Left lung (tissue), 14 donors: ENCODE measurements at places on chromosomes 5 and 9.

- no peak for DNase-seq
Measured at GRCh38 chr5:32127711-32128110, 46.4 kb downstream of the GOLPH3 start.

DNA sequence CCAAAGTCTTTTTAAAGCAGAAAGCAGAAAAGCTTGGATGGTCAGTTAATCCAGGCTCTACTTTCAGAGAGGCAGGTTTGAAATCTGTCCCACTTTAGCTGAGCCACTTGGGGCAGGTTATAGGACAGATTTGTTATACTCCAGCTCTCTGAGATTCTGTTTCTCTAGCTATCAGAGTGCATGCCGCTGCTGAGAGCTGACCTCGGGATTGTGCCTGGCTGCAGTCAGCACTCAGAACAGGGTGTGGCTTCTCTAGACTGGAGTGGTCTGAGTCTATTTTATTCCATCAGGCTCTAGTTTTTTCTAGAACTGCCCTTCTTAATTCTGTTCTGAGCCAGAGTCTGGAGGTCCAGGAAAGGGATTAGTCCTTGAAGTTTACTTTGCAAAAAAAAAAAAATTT lies 67.7 kb downstream of the NDFIP1 start:
- no peak for DNase-seq

DNA sequence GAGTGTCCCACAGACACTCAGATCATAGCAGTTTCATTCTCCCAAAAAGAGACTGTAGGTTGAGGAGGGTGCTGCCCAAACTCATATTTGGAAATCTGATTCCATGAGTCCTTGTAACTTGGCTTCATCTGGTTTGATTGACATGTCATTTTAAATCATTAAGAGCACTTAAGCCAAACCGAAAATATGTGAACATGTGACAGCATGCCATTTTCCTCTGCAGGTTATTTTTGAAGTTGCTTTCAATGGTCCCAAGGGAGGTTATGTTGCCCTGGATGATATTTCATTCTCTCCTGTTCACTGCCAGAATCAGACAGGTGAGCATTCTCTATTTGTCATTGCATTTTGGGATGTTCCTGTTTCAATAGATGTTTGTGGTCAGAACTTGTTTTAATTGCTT lies 87.6 kb downstream of the MAMDC2 start:
- no peak for DNase-seq

DNA sequence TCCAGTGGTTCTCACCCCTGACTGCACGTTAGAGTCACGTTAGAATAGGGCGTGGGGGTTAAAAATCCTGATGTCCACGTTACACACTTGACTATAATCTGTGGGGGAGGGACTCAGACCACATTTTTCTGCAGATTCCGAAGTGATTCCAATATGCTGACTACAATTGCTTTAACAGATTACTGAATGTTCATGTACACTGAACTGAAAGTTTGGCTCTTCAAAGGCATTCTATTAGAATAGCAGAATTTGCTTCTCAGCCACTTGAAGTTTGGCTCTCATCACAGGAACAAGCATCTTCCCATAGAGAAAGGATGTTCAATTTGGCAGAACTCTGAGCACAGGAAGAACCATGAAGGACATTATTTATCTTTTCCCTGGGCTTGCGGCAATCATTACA lies 84.5 kb downstream of the HAPLN1 start:
- DNase-seq: no peak

GRCh38 chr9:136748666-136749611 lies 614 bp upstream of the LCN6 start:
- no peak for DNase-seq

- no peak for DNase-seq
Measured at GRCh38 chr5:175750511-175750931, 92.7 kb downstream of the HRH2 start.

DNA sequence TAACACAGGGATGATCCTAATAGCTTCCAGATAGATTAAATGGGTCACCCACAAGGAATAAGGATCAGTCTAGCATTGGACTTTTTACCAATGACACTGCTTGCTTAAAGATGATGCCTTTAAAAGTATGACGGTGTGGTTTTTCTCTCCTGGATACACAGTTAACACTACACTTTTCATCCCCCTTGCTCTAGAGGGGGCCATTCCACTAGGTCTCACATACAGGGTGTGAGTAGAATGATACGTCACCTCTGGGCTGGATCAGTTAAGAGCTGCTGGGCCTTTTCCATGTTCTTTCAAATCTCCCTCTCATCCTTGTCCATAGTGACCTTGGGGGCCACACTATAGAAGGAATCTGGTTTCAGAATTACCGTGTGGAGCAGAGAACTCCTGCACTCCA lies 140.6 kb downstream of the FSTL4 start:
- no peak for DNase-seq

DNA sequence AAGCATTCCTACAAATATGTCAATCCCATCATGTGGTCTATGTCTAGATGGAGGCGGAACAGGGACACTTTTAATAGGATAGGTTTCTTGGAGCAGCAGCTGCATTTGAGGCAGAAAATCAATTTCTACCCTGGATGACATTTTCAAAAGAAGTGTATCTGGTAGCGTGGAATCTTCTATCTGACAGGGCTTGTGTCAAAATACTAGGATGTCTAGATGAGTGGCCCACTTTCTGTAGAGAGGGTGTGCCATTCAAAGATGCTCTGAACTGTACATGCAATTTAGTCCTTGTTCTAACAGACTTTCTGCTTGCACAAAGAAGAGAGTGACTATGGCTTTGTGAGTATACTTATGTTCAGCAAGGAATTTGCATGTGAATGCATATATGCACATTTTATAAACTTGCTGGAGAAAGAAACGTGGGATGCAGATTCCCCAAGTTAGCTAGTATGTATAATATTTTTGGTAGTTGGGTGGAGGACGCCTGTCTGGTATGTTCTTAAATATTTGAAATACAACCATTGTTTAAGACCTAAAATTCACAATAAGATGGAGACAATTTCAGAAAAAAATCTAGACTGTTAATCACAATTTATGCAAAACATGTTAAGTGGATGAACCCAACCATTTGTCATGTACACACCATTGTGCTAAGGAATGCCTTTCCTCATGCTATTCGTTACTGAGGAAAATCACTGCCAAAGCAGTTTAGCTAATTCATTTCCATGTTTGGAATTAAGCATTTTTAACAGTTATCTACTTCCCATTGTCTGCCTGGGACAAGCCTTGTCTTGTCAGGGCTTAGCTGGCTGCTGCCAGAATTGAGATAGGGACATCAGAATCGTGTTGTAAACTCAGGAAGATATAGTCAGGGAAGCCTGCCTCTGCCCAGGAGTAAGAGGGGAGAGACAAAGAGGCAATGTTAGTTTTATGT lies 129.1 kb upstream of the MEF2C start:
- DNase-seq: no peak

DNA sequence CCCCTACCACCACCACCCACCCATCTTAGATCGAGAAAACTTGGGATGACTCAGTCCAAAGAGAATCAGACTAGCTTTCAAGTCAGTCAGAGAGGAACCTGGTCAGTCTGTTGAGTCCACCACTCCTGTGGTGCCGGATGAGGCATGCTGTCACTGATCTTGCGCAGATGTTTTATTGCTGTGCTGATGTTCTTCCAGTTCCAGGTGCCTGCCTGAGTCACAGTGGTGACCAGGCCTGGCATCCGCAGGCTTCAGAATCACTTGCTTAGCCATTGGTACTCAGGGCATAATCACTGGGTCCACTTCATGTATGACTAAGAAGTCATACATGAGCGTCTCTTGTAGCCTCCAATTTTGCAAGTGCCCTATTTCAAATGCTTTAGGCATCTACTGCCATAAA lies 114.1 kb downstream of the MUSK start:
- no peak for DNase-seq

GRCh38 chr9:89748021-89748670 lies 143.3 kb downstream of the GADD45G start:
- no peak for DNase-seq

GRCh38 chr5:32507738-32508434 lies 63.3 kb upstream of the ZFR start:
- DNase-seq: no peak
